Effector CD4-positive, alpha-beta T cell (primary cell): ENCODE measurements at places on chromosomes 2 and 18.

DNA sequence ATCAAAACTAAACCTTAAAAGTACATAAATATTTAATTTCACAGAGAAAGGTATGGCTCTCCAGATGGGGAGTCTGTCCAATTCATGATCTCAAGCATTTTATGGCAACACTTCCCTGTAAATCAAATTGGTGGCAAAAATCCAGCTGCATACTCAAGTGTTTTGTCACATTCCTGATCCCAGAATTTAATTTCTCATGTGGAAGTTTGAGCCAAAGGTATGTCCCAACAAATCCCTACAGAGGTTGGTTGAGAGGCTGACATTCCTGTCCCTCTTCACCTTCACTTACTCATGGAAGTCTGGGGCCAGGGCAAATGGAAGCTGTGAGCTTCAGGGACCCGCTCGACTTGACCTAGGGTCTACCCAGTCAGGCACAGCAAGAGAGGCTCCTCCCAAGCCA, 17.7 kb downstream of the KLF7 start:
- DNase-seq, result no peak

DNA sequence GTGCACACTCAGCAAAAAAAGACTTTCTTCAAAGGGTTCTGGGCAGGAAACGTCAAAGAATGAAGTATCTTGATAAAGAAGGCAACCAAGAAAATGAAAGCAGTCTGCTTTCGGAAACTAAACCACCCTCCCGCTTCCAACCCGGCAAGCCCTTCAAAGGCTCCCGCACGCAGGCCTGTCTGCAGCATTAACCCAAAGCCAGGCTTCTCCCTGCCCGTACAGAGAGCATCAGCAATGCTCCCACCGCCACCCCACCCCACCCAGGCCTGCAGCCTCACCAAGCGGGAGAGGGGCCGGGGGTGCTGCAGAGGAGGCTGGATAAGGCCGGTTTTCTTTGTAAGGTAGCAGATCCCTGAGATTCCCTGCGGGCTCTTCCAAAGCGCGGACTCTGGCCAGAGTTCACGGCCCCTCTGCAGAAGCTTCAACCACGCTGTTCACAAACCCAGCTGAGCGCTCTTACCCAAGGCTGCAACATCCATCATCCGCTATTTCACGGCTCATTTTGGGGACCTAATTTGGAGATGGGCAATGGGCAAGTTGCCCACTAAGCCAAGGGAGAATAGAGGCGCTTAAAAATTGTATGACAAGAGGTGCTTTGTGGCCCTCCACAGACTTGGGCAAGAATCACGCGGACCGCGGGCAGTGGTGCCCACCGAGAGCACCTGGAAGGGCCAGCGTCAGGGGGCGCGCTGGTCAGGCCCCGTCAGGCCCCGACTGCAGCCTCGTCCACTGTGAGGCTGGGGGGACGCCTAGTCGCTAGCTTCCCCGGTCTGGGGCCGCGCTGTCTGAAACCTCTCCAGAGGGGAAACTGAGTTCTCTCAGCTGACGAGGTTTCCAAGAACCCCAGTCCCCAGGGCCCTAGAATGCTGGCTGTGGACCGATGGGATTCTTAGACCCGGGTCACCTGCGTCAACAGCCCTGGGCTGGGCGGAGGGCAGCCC, 225.4 kb upstream of the ID2 start:
- DNase-seq, result peak; percentile 30

DNA sequence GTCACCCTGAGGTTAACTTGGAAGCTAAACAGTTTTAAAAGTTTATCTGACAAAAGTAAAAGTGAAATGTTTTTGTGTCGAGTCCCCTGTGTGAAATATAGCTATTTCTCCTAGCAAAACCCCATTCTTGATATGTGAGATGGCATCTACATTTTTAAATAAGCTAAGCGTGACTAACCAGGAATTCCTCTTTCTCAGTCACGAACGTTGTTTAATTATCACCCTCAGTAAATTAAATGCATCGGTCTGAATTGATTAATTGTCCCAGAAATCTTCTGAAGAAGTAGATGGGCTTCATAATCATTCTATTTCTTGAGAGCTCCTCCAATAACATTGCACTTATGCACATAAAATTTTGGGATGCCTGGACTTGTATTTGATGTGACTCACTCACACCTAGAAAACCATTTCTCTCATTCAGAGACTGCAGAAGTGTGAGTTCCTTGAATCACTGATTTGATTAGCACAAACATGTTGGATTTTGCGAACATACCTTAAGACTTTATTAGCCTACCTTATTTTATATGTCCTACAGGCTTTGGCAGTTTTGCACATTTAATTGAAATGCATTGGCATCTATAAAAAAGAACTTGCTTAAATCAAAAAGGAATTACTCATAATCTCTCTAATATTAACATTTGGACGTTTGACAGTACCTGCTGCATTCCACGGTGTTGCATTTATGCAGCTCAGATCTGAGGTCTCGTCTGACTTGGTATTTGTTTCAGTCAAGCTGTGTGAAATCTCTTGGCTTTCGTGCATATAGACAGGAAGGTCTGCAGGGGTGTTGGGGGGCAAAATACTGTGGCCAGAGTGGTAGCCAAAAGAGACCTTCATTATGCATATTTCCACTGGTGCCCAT, 475.2 kb downstream of the EPHA4 start:
- DNase-seq, result no peak

- no peak for DNase-seq
Measured at GRCh38 chr2:103249462-103249861, 487.6 kb downstream of the TMEM182 start.

GRCh38 chr2:39696838-39697237, 31.1 kb downstream of the TMEM178A start:
- DNase-seq, result no peak

- DNase-seq, result no peak
Measured at GRCh38 chr18:59689756-59690155, 7.5 kb downstream of the CCBE1 start.

- no peak for DNase-seq
Measured at GRCh38 chr2:108854484-108854883, 67.9 kb downstream of the CCDC138 start.

DNA sequence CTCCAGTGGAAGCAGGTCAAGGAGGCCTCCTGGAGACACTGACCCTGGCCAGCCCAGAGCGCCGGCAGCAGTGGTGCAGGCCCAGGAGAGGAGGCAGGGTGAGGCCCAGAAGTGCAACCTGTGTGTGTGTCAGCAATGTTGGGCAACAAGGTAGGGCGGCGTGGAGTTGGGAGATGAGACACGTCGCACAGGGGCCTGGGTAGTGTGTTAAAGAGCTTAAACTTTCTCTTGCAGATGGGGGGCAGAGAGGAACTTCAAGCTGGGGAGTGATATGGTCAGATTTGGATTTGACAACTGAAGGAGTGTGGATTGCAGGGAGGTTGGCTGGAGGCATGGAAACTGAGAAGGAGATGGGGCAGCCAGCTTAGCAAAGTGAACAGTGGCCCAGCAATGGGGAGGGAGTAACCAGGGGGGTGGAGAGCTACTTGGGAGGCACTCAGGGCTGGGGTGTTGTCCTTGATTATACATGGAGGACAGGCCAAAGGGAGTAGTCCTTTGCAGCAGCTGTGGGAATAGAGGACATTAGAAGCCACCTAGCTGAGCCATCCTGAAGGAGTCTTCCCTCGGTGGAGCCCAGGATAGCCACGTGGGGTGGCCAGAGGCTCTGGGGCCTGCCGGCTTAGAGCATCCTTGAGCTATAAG, 278.6 kb upstream of the HS6ST1 start:
- DNase-seq, result no peak

- DNase-seq, result peak; percentile 22
Measured at GRCh38 chr18:13216711-13217465, 1.7 kb upstream of the LDLRAD4 start.

DNA sequence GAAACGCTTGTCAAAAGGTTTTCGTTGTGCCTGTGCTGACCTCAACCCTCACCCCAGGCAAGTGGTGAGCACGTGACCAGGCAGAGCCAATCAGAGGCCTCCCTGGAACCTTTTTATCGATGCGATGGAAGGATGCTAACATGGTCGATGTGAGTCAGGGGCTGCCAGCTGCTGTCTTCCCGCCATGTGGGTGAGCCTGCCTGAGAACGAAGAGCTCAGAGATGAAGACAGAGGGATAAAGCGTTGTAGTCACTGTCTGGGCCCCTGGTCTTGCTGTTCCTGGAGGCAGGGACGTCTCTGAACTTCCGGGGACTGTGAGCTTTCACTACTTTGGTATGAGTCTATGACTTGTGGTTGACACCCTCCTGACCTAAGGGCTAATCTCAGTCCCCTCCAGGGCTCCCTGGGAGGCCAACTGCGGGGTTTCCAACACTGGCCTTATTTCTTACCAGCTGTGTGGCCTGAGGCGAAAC, 18.6 kb downstream of the DNMT3A start:
- peak; percentile 64 for DNase-seq

DNA sequence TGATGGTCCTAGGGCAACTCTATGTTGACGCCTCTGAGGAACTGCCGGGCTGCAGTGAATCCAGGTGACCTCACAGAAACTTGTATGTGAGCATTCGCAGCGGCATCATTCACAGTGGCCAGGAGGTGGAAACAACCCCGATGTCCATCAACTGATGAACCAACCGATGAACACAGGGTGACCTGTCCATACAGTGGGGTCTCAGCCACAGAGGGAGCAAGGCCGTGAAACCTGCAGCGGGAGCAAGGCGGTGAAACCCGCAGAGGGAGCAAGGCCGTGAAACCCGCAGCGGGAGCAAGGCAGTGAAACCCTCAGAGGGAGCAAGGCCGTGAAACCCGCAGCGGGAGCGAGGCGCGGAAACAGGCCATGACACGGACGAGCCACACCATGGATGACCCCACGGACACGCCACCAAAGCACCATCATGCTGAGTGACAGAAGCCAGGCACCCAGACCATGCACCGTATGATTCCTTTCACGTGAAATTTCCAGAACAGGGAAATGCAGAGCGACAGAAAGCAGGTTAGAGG, 63.0 kb downstream of the PARD6G start:
- no peak for DNase-seq

- no peak for DNase-seq
Measured at GRCh38 chr2:29759360-29759759, 162.0 kb downstream of the ALK start.

DNA sequence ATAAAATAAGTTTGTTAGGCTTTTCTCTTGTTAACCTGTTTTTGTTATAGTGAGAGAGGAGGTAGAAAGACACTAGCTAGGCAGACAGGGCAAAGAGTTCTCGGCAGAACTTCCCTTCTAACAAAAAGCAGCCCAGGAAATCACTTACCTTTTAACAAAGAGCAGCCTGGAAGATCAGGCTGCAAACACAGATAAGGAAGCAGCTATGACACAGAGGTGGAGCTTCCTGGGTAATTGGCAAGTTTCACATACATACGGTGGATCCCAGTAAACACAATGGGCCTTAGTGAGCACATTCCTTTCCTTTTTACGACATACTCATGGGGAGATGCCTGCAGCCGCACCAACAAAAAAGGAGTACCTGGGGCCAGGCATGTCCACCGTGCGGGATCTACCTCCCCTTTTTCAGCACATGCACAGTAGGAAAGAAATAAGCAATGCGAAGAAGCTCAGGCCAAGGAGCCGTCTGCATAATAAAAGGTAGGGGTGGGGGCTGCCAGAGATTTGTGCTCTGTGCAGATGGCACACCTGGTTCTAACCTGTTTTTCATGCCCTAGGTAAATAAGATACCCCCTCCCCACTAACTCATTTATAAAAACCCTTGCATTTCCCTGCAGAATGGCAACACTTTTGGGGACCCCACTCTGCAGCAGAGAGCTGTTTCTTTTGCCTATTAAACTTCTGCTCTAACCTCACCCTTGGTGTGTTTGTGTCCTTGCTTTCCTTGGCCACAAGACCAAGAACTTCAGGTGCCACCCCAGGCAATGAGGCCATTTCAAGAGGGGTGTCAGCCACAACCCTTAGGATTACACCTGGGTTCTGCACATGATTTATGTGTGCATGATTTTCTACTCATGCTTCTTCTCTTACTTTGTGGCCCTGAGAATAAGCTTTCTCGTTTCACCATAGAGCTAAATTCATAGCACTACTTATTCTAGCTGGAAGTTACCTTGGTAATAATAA, 26.5 kb downstream of the MDH1 start:
- no peak for DNase-seq

- DNase-seq, result no peak
Measured at GRCh38 chr18:55485666-55486065, 102.3 kb downstream of the TCF4 start.

- DNase-seq, result no peak
Measured at GRCh38 chr2:53438100-53438499, 329.5 kb upstream of the CHAC2 start.

DNA sequence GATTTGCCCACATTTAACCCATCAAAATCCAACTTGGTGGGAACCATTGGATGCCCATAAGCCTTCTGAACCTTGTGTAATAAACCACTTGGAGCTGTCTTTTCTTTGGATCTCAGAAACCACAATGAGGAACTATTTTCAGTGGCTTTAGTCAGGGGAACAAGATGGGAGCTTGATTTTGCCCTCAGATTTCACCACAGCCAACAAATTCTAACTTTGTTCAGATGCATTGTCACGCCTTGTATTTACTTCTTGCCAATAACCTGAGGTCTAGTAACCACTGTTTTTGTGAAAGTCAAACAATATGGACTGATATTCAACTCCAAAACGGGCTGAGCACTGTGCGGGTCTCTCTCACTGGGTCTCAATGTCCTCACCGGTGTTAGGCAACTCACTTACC, 508.2 kb downstream of the TNS1 start:
- no peak for DNase-seq

GRCh38 chr2:206189691-206190090, 30.0 kb downstream of the EEF1B2 start:
- no peak for DNase-seq

- no peak for DNase-seq
Measured at GRCh38 chr2:152473151-152473857, 138.3 kb downstream of the FMNL2 start.

- DNase-seq, result no peak
Measured at GRCh38 chr2:150531591-150531990, 44.1 kb upstream of the RND3 start.

- no peak for DNase-seq
Measured at GRCh38 chr2:191296083-191297006, 51.1 kb downstream of the MYO1B start.

DNA sequence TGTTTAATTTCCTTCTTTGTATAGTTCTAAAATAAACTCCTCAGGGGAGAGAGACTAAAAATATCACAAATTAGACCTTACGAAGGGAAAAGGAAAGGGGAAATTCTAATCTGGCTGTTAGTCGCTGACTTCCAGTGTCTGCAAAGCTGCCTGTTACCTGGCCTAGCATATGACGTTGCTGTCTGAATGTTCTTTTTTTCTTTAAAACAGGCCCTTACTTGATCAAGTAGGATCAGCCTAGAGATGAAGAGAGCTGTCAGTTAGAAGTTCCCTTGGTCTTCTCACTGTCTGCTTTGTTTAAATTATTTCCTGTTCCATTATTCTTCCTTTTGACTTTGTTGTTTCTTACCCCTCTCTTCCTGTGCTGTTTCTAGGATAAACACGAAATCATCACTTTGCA, 11.2 kb downstream of the NCK2 start:
- DNase-seq, result no peak

DNA sequence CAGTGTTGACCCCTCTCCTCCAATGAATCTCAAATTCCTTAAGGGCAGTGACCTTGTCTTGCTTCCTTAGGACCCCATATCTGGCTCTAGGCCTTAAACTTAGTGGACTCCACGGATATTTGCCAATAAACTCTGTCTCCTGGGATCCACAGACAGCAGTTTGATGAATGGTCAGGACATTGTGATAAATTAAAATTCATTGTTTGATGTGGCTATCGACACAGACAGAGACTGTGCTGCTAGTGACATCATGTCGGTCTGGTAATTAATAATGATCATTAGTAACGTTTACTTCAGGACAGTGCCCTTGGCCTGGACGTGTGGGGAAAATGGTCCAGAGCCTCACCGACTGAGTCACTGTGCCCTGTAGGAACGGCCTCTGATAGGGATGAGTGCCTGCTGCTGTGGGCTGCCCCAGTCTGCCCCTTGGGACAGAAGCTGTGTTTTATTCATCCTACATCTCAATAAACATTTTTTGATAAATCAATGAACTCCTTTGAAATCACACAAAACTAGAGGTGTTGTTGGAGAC, 5.2 kb upstream of the SLC35F6 start:
- DNase-seq, result no peak
